Thoracic aorta (tissue), 2 donors: ENCODE measurements at places on chromosomes 4 and X. TPM values are rescaled to one million over a fixed set of nuclear protein-coding genes. Genes with fewer than 3 reads are reported as not detected.

CDKL2 gene
- total RNA-seq = 3.1 TPM

DNA sequence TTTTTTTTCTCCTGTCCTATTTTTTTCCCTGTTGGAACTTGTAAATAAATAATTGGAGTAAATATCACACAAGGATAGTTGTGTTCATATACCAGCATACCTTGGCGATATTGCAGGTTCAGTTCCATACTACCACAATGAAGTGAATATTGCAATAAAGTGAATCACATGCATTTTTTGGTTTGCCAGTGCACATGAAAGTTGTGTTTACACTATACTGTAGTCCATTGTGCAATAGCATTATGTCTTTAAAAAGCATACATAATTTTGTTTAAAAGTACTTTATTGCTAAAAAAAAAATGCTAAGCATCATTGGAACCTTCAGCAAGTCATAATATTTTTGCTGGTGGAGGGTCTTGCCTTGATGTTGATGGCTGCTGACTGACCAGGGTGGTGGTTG is 88.6 kb downstream of the GSTCD start:
- H3K4me3 ChIP-seq = no peak overlapping the region
- H3K27ac ChIP-seq = no peak overlapping the region
- no peaks in the 10 kb centered on the region for H3K27me3 ChIP-seq
- H3K36me3 ChIP-seq = no peaks in the 10 kb centered on the region
- no peaks in the 10 kb centered on the region for H3K4me1 ChIP-seq
- DNase-seq = no peak

- peak within 1 kb of the TSS; percentile 54 for H3K4me3 ChIP-seq
- DNase-seq = no peak
- peaks cover 9% of the 10 kb centered on the region for H3K4me1 ChIP-seq
- H3K27me3 ChIP-seq = no peaks in the 10 kb centered on the region
Observed at GRCh38 chr4:121380776-121381462, at the start of gene QRFPR. QRFPR (minus strand) TSS chr4:121381018; CDS start chr4:121380647, 371 bp downstream.

GRCh38 chr4:174434455-174434854 is 87.8 kb downstream of the HPGD start:
- no peaks in the 10 kb centered on the region for H3K4me1 ChIP-seq
- H3K4me3 ChIP-seq = no peak overlapping the region
- no peaks in the 10 kb centered on the region for H3K36me3 ChIP-seq
- no peak overlapping the region for H3K27ac ChIP-seq
- DNase-seq = no peak
- H3K27me3 ChIP-seq = no peaks in the 10 kb centered on the region

DNA sequence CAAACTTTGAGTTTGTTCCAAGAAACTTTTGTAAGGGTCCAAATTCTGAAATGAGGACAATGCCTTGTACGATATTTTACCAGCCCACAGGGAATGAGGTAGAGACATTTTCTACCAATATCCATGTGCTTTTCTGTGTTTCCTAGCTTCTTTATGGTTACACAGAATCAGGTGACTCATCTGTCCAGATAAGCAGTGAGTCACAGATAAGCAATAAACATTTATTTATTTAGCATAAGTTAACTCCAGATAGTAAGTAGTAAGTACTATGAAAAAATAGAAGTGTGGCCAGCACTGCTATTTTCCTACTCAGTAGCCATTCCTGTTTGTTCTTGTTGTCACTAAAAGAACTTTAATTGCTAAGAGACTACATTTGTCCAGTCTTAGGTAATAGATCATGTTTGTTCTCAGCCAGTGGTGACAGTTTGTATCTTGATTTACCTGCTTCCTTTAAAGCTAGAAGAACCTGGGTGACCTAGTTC is 7.4 kb downstream of the AFF1 start:
- H3K27ac ChIP-seq = no peak overlapping the region
- no peak overlapping the region for H3K4me3 ChIP-seq
- peaks cover 52% of the 10 kb centered on the region for H3K4me1 ChIP-seq
- no peak for DNase-seq

SSX2 gene
- total RNA-seq = not detected

DNA sequence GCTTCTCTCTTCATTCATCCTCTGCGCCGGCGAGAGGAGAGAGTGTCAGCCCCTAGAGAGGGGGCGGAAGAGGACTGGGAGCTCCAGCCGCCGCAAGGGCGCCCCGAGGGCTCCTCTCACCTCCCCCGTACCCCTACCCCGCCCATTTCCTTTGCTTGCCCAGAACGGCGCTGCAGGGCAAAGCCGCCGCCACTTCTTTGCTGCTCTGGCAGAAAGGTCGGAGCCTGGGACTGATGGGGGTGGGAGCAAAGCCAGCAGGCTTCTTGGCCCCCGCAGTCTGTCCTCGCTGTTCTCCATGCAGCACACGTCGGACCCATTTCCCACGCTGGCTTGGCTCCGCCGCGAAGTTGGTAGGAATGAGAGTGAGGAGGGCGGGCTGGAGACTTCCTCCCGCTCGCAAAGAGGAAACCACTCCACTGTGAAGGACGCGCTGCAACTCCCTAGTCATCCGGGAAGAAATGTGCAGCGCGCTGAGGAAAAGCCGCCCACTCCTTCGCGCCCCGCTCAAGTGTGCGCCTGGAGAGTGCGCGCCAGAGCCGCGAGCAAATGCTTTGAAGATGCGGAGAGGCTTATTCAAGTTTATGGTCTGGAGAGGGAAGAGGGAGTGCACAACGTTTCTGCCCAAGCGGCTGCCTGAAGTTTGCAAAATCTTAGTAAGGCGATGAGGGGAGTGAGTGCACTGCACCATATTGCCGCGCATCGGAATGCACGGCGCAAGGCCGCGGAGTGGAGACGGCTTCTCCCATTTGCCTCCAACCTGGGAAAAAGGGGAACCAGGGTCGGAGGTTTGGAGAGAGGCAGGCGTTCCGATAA is 2.8 kb upstream of the PCDH7 start:
- peak overlapping the region; percentile 83 for H3K4me3 ChIP-seq
- no peak for DNase-seq
- no peaks in the 10 kb centered on the region for H3K4me1 ChIP-seq
- peak overlapping the region; percentile 94 for H3K27ac ChIP-seq

DNA sequence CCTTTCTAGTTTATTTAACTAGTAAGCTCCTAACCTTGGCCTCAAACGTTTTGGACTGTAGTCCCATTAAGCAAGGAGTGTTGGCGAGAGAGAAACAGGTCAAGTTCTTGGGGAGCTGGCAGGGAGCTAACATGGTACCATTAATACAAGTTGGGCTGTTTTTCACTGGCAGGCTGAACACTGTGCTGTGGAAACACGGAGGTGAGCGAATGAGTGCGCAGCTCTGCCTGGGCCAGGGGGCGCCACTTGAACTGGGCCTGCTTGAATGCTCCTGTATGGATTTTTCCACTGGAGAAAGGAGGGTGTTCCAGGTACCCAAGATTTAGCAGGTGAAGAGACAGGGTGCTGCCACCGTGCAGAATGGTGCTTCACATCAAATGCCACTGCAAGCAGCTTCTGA is 7.4 kb upstream of the SMS start:
- H3K36me3 ChIP-seq = no peaks in the 10 kb centered on the region
- H3K4me1 ChIP-seq = no peaks in the 10 kb centered on the region
- H3K27me3 ChIP-seq = no peaks in the 10 kb centered on the region

- no peak for DNase-seq
- no peaks in the 10 kb centered on the region for H3K4me1 ChIP-seq
- no peak overlapping the region for H3K4me3 ChIP-seq
- no peaks in the 10 kb centered on the region for H3K36me3 ChIP-seq
- no peak overlapping the region for H3K27ac ChIP-seq
Observed at GRCh38 chrX:147180886-147181285, 366.3 kb upstream of the CXorf51A start.
